Activated naive CD4-positive, alpha-beta T cell treated with anti-CD3 and anti-CD28 coated beads for 36 hours (primary cell): ENCODE measurements at places on chromosomes 5 and 9. TPM values are rescaled to one million over a fixed set of nuclear protein-coding genes. Genes with fewer than 3 reads are reported as not detected.

Gene CDH12
- total RNA-seq, result not detected

- no peak for DNase-seq
Measured at GRCh38 chr9:121995997-121996396, 97.1 kb downstream of the TTLL11 start.

Gene ST8SIA4
- 16.2 TPM for total RNA-seq

Gene MCC
- 0.81 TPM for total RNA-seq
